A549 treated with CpdA at 1 μM for 4 hours (cell line): ENCODE measurements at places on chromosomes 6 and 20. TPM values are rescaled to one million over a fixed set of nuclear protein-coding genes. Genes with fewer than 3 reads are reported as not detected.

PSORS1C2 gene
- not detected in 5 replicates for total RNA-seq

ZC2HC1B gene
- not detected in 5 replicates for total RNA-seq

C4B gene
- 0.56 to 1.3 TPM (median 0.94 TPM) in 5 replicates for total RNA-seq

C6orf58 gene
- total RNA-seq: 0.14 to 0.21 TPM (median 0.21 TPM) in 3 of 5 replicates, not detected in the others

TTLL9 gene
- 0.06 to 0.20 TPM in 2 of 5 replicates, not detected in the others for total RNA-seq

FOXS1 gene
- 0.62 to 1.8 TPM (median 1.2 TPM) in 5 replicates for total RNA-seq

MRAP2 gene
- 1.1 to 1.5 TPM (median 1.2 TPM) in 5 replicates for total RNA-seq

RTF2 gene
- 78.7 to 104 TPM (median 90.4 TPM) in 5 replicates for total RNA-seq

SHLD1 gene
- total RNA-seq: 5.9 to 7.9 TPM (median 7.2 TPM) in 5 replicates

PTK6 gene
- 2.2 to 3.0 TPM (median 2.4 TPM) in 5 replicates for total RNA-seq

DOK5 gene
- total RNA-seq: 0.02 to 0.12 TPM in 2 of 5 replicates, not detected in the others

CSNK2B gene
- total RNA-seq: 168 to 184 TPM (median 180 TPM) in 5 replicates

IL17F gene
- total RNA-seq: not detected in 5 replicates

PTCRA gene
- total RNA-seq: not detected in 5 replicates

CDSN gene
- not detected in 5 replicates for total RNA-seq

ATAT1 gene
- 5.1 to 6.5 TPM (median 6.0 TPM) in 5 replicates for total RNA-seq

ARMH2 gene
- not detected in 5 replicates for total RNA-seq

SIRT5 gene
- 3.6 to 4.8 TPM (median 4.2 TPM) in 5 replicates for total RNA-seq

HLA-DPA1 gene
- not detected in 5 replicates for total RNA-seq

MUC22 gene
- 0.01 to 0.05 TPM (median 0.03 TPM) in 4 of 5 replicates, not detected in the other for total RNA-seq

ADTRP gene
- 0.51 to 0.78 TPM (median 0.56 TPM) in 5 replicates for total RNA-seq

PSORS1C1 gene
- 3.3 to 6.4 TPM (median 4.2 TPM) in 5 replicates for total RNA-seq

TRIM15 gene
- 0.29 TPM in 1 of 5 replicates, not detected in the others for total RNA-seq

TAGAP gene
- not detected in 5 replicates for total RNA-seq

PACRG gene
- 0.22 to 0.81 TPM in 2 of 5 replicates, not detected in the others for total RNA-seq

BMP6 gene
- total RNA-seq: 12.4 to 19.8 TPM (median 17.9 TPM) in 5 replicates

OR2J3 gene
- not detected in 5 replicates for total RNA-seq

DDR1 gene
- 46.0 to 54.9 TPM (median 48.9 TPM) in 5 replicates for total RNA-seq
